Pancreas (tissue), 10 donors: ENCODE measurements at places on chromosomes 1 and 21. TPM values are rescaled to one million over a fixed set of nuclear protein-coding genes. Genes with fewer than 3 reads are reported as not detected.

DNA sequence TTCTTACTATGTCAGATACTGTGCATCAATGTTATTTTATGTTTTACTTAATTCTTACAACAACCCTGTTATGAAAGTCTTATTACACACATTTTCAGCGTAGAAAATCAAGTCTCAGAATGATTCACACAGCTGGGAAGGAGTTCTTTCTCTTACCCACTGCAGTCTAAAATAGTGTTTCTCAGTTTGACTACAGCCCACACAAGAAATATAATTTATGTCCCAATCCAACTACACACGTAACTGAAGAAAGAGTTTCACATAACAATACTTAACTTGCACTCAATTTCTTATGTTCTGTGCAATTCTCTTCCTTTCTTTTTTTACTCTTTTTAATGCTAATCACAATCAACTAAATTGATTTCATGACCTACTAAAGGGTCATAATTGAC lies 252.8 kb upstream of the ADGRL2 start:
- DNase-seq = no peak

GRCh38 chr1:165644064-165644735 lies 13.2 kb downstream of the MGST3 start:
- no peak for DNase-seq

DNA sequence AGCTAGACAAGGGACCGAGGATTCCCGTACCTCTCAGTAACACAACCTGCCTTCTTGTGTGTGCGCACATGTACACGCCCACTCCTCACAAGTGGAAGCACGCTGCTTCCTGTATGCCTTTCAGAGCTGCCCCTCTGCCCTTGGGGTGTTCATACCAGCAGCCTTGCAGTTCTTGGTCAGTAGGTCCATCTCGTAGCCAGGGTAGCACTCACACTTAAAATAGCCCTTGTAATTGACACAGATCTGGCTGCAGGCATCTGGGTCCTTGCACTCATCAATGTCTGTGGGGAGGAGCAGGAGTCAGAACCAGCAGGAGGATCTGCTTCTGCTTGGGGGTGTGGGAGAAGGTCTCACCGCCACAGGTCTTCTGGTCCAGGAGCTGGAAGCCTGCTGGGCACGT lies 32.6 kb upstream of the MAGOH start:
- DNase-seq = no peak

DNA sequence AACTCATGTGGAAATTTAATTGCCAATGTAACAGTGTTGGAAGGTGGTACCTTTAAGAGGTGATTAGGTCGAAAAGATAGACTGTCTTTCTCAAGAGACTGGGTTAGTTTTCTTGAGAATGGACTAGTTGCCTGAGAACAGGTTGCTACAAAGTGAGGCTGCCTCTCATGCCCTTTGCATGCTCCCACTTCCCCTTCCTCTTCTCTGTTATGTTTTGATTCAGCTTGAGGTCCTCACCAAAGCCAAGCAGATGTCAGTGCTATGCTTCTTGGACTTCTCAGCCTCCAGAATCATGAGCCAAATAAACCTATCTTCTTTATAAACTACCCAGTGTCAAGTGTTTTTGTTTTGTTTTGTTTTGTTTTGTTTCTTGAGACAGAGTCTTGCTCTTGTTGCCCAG lies 187.0 kb upstream of the RUNX1 start:
- DNase-seq = no peak

GRCh38 chr1:234675572-234675971 lies 65.6 kb upstream of the IRF2BP2 start:
- DNase-seq = no peak

DNA sequence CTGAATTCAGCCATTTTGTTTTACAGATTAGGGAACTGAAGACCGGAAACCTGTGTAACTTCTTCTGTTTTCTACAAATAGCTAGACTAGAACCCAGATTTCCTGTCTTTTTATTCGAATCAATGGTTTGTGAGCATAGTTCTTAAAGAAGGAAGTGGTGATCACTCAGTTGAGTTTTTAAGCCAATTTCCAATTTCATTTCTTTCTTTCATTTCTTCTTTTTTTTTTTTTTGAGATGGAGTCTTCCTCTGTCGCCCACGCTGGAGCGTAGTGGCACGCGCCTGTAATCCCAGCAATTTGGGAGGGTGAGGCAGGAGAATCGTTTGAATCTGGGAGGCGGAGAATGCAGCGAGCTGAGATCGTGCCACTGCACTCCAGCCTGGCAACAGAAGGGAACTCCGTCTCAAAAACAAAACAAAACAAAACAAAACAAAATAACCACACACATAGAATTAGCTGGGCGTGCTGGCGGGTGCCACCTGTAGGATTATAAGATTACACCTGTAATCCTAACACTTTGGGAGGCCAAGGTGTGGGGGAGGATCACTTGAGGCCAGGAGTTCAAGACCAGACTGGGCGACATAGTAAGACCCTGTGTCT lies 3.0 kb upstream of the MDM4 start:
- DNase-seq = no peak

GRCh38 chr1:60978421-60979357 lies 103.7 kb upstream of the NFIA start:
- DNase-seq = no peak

DNA sequence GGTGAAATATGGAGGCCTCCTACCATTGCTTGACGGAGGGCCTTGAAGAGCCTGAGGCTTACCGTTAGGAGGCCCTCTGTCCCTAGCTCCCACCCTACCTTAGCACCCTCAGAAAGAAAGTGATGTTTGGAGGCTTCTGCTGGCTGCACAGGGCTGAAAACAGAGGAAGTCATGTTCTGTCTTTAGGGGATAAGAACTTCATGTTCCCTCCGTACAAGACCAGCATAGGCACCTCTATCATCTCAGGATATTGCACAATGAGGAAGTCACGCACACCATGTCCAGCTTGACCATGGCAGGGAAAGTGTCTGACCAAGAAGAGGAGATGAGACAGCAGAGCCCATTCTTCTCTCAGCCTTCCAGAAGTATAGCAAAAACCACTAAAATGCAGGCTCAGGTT lies 13.8 kb downstream of the ADORA3 start:
- DNase-seq = no peak

SFN gene
- total RNA-seq = 1.0 TPM

EFNA1 gene
- total RNA-seq = 25.3 TPM

CFAP107 gene
- not detected for total RNA-seq

ESPN gene
- 0.67 TPM for total RNA-seq
